Activated CD4-positive, alpha-beta T cell treated with anti-CD3 and anti-CD28 coated beads, Interleukin-2, amount 10 ng/mL, durations not matched to agents 7 days and 5 days (primary cell): ENCODE measurements at places on chromosomes 13 and 19. TPM values are rescaled to one million over a fixed set of nuclear protein-coding genes. Genes with fewer than 3 reads are reported as not detected.
A peak's percentile ranks its signal among the peaks of the same experiment; 100 is the strongest.

Gene LILRA1
- not detected for total RNA-seq

- H3K27ac ChIP-seq: peak overlapping the region; percentile 93
- H3K27me3 ChIP-seq: peaks cover 4% of the 10 kb centered on the region
- peaks cover 8% of the 10 kb centered on the region for H3K36me3 ChIP-seq
- peak overlapping the region; percentile 94 for H3K4me3 ChIP-seq
- H3K4me1 ChIP-seq: peaks cover 23% of the 10 kb centered on the region
Measured at GRCh38 chr19:18202778-18203407, 949 bp downstream of the RAB3A start.

Gene ANGPTL8
- total RNA-seq: not detected

Gene KLK13
- not detected for total RNA-seq

DNA sequence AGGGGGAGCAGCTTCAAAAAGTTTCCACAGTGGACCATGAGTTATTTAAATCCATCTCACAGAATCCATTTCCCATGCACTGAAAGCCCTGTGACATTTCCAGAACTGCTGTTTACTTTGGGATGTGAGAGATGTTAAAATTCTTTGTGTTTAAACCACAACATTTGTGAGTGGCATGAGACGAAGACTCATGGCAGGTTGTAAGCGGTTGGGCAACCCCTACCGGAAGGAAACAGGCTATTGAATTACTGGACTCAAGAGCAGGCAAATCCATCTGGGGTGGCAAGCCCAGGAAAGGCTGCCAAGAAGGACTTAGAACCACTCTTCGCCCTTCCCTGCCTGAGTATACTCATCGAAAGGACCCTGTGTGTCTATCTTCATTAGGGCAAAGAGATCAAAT, 22.3 kb upstream of the CLDN10 start:
- DNase-seq: no peak
- no peaks in the 10 kb centered on the region for H3K36me3 ChIP-seq
- H3K4me3 ChIP-seq: no peak overlapping the region
- H3K27ac ChIP-seq: no peak overlapping the region
- peaks cover under 1% of the 10 kb centered on the region for H3K27me3 ChIP-seq
- H3K4me1 ChIP-seq: no peaks in the 10 kb centered on the region

Gene MEIOSIN
- total RNA-seq: not detected

Gene PDE4C
- not detected for total RNA-seq

Gene CYP4F8
- total RNA-seq: not detected

Gene CGB7
- not detected for total RNA-seq

DNA sequence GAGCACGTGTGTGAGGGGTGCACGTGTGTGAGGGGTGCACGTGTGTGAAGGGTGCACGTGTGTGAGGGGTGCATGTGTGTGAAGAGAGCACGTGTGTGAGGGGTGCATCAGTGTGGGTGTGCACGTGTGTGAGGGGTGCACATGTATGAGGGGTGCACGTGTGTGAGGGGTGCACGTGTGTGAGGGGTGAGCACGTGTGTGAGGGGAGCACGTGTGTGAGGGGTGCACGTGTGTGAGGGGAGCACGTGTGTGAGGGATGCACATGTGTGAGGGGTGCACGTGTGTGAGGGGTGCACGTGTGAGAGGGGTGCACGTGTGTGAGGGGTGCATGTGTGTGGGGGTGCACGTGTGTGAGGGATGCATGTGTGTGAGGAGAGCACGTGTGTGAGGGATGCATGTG, 15.7 kb downstream of the RASA3 start:
- H3K27me3 ChIP-seq: no peaks in the 10 kb centered on the region
- peaks cover 55% of the 10 kb centered on the region for H3K36me3 ChIP-seq
- no peak overlapping the region for H3K27ac ChIP-seq

Gene KLF2
- 255 TPM for total RNA-seq

GRCh38 chr19:336067-336614, 8.5 kb downstream of the MIER2 start:
- peaks cover 38% of the 10 kb centered on the region for H3K36me3 ChIP-seq
- no peak overlapping the region for H3K4me3 ChIP-seq
- DNase-seq: no peak
- peaks cover 25% of the 10 kb centered on the region for H3K4me1 ChIP-seq

Gene PRSS57
- not detected for total RNA-seq

DNA sequence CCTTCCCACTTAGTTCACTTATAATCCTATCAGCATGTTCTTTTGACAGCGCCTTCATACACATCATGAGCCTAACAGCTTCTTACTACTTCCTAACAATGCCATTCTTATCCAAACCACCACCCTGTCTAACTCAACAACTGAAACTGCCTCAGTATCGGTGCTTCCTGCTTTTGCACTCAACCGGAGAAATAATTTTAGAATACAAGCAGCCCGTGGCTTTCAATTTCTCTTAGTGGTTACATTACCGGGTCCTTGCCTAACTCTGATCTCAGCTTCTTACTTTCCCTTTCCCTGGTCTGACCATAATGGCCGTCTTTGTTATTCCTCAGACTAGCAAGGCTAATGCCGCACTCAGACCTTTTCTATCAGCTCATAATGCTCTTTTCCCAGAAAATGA, 17.0 kb downstream of the ZFP82 start:
- H3K27me3 ChIP-seq: no peaks in the 10 kb centered on the region
- H3K4me3 ChIP-seq: no peak overlapping the region
- no peak for DNase-seq
- no peak overlapping the region for H3K27ac ChIP-seq
- H3K4me1 ChIP-seq: no peaks in the 10 kb centered on the region

Gene SHANK1
- not detected for total RNA-seq

DNA sequence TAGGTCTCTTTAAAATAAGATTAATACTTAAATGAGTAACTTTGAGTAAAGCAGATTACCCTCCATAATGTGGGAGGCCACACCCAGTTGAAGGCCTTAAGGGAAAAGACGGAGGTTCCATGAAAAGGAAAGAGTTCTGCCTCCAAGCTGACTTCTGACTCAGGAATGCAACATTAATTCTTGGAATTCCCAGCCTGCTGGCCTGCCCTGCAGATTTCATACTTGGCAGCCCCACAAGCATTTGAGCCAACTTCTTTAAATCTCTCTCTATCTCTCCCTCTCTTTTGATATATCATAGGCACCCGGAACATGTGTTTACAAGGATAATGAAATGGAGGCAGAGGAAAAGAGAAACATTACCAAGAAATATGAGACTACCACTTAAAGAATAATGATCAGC, 902.3 kb upstream of the MIR17HG start:
- no peak for DNase-seq
- H3K36me3 ChIP-seq: no peaks in the 10 kb centered on the region
- H3K27ac ChIP-seq: no peak overlapping the region
- no peak overlapping the region for H3K4me3 ChIP-seq
- no peaks in the 10 kb centered on the region for H3K27me3 ChIP-seq

- no peaks in the 10 kb centered on the region for H3K4me1 ChIP-seq
- no peak overlapping the region for H3K27ac ChIP-seq
- H3K4me3 ChIP-seq: no peak overlapping the region
- H3K27me3 ChIP-seq: peaks cover 9% of the 10 kb centered on the region
Measured at GRCh38 chr19:43806848-43807247, 4.6 kb upstream of the LYPD5 start.

Gene ZNF738
- 15.5 TPM for total RNA-seq

- no peak for DNase-seq
- peaks cover 66% of the 10 kb centered on the region for H3K4me1 ChIP-seq
- peak overlapping the region; percentile 75 for H3K27ac ChIP-seq
- H3K4me3 ChIP-seq: no peak overlapping the region
- no peaks in the 10 kb centered on the region for H3K27me3 ChIP-seq
- H3K36me3 ChIP-seq: peaks cover 41% of the 10 kb centered on the region
Measured at GRCh38 chr19:10766671-10767201, 48.9 kb downstream of the DNM2 start.

DNA sequence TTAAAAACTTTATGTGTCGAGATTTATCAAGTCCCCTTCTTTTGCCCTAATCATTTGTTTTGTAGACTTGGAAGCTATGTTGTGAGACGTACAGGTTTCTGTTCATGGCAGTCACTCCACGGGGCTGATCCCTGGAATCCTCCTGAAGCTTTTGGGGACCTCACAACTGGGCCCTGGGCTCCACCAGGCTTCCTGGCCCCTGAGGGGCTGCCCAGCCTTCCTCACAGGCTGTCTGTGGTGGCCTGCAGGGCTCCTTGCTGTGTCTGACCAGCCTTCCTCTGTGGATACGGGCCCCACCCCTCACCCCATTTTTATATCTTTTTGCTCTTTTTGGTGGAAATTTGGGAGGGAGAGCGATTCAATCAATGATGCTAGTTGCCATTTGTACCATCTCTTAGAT, 38.1 kb downstream of the CHST8 start:
- H3K4me1 ChIP-seq: no peaks in the 10 kb centered on the region
- peaks cover 13% of the 10 kb centered on the region for H3K27me3 ChIP-seq
- DNase-seq: no peak
- no peaks in the 10 kb centered on the region for H3K36me3 ChIP-seq
- H3K27ac ChIP-seq: no peak overlapping the region
- H3K4me3 ChIP-seq: no peak overlapping the region

- DNase-seq: peak; percentile 8
- H3K27me3 ChIP-seq: no peaks in the 10 kb centered on the region
- H3K27ac ChIP-seq: peak overlapping the region; percentile 100
- H3K4me1 ChIP-seq: peaks cover 63% of the 10 kb centered on the region
Measured at GRCh38 chr19:38848299-38849146, 1.3 kb downstream of the HNRNPL start.

DNA sequence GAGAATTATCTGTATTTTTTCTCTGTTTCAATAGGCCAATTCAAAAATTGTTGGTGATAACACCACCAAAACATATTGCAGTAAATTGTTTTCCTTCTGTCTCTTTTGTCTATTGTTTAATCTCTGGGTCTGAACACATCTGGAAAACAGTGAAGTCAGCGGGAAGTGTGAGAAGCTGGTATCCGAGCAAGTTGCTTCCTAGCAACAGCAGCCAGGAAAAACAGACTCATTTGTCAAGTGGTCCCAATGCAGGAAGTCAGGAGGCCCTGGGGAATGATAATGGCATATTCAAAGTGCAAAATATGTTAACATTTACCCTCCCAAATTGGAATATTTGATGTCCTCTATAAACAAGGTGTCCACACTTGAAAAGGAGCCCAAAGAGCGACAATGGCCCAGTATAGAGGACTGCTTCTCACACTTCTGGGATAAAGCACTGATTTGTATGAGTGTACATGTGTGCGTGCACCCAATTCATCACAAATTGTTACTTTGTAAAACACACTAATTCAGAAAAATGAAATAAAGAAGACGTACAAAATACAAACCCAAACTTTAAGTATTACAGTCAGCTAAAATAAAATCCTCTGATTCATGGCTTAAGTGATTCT, 515.0 kb downstream of the TBC1D4 start:
- peaks cover 2% of the 10 kb centered on the region for H3K27me3 ChIP-seq
- no peak for DNase-seq
- no peak overlapping the region for H3K27ac ChIP-seq
- no peaks in the 10 kb centered on the region for H3K4me1 ChIP-seq
- no peaks in the 10 kb centered on the region for H3K36me3 ChIP-seq
- no peak overlapping the region for H3K4me3 ChIP-seq

- peaks cover 2% of the 10 kb centered on the region for H3K36me3 ChIP-seq
- H3K4me3 ChIP-seq: no peak overlapping the region
- no peak overlapping the region for H3K27ac ChIP-seq
- no peak for DNase-seq
- no peaks in the 10 kb centered on the region for H3K27me3 ChIP-seq
Measured at GRCh38 chr19:48689449-48689848, 6.3 kb upstream of the FUT2 start.

Gene INAFM1
- total RNA-seq: 12.8 TPM

DNA sequence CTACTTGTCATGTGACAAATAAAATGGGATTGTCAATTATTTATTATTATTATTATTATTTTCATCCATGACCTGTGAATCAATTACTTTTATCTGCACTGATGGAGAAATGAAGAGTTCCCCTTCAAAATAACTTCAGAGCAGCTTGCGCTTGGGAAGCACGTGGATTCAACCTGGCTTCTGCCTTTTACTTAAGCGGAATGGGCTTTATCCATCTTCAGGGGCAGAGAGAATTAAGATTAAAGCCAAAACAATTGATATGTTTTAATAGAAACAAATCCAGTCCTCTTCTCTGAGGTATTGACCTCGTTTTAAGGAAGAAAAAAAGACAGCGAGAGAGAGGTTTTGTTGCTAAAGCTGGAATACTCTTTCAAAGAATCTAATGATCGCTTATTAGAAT, 876 bp downstream of the SACS start:
- no peaks in the 10 kb centered on the region for H3K36me3 ChIP-seq
- H3K27ac ChIP-seq: no peak overlapping the region
- DNase-seq: no peak
- H3K4me1 ChIP-seq: peaks cover 4% of the 10 kb centered on the region
- H3K4me3 ChIP-seq: no peak overlapping the region

DNA sequence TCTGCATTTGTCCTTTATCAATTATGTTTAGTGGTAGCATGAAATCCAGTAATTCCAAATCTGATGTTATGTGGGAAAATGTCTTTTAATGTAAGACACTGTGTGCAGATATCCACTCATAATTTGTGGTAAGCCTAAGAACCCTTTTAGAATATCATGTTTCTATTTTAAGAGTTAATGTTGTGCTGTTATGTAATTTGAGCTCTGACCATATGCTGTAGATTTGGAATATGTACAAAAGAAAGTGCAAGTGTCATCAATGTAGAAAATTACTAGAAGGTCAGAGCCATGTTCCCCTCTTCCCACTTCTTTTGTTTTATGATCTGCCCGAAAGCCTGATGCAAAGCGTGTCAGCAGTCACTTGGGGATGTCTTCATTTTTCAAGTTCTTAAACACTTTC, 44.5 kb downstream of the SCEL start:
- no peak overlapping the region for H3K27ac ChIP-seq
- DNase-seq: no peak
- no peaks in the 10 kb centered on the region for H3K36me3 ChIP-seq
- H3K4me1 ChIP-seq: no peaks in the 10 kb centered on the region
- no peak overlapping the region for H3K4me3 ChIP-seq

- no peaks in the 10 kb centered on the region for H3K27me3 ChIP-seq
- H3K4me1 ChIP-seq: peaks cover 12% of the 10 kb centered on the region
- no peak for DNase-seq
- H3K4me3 ChIP-seq: no peak overlapping the region
- H3K27ac ChIP-seq: peak overlapping the region; percentile 80
Measured at GRCh38 chr13:112767506-112768471, 78.0 kb downstream of the ATP11A start.

Gene KLK3
- not detected for total RNA-seq

DNA sequence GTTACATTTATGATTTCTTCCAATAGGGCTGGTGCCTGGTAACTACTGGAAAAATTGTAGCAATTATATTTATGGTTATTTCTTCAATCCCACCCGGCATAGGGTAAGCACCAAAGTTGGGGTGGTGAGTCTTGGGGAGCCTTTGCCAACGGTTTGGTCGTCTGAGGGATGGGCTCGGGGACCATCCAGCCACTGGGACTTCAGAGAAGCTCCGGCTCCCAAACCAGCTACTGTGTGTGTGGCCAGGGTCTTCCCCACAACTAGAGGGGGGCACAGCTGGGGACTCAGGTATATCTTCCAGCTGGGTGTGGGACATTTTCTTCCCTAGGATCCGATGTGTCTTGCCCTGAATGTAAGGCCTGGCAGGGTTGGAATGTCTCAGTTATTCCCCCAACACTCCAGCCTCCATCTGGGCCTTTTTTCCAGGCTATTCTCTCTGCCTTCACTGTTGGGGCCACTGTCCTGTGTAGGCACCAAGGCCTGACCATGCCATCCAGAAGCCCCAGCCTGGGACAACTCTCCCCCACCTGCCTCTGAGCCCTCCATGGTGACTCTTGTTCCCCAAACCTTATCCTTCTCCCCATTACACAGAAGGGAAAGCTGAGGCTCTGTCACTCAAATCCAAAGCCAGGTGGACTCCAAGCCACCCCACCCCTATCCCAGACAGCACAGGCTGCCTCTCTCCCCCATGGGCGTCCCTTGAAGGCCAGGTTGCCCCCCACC, 1.1 kb upstream of the IFI30 start:
- DNase-seq: no peak
- no peaks in the 10 kb centered on the region for H3K27me3 ChIP-seq
- peak overlapping the region; percentile 31 for H3K27ac ChIP-seq
- H3K36me3 ChIP-seq: peaks cover 21% of the 10 kb centered on the region
- peak overlapping the region; percentile 56 for H3K4me3 ChIP-seq
- peaks cover 33% of the 10 kb centered on the region for H3K4me1 ChIP-seq
